ENCODE measurements at places on chromosomes 13 and 19.
A peak's percentile ranks its signal among the peaks of the same experiment; 100 is the strongest.

DNA sequence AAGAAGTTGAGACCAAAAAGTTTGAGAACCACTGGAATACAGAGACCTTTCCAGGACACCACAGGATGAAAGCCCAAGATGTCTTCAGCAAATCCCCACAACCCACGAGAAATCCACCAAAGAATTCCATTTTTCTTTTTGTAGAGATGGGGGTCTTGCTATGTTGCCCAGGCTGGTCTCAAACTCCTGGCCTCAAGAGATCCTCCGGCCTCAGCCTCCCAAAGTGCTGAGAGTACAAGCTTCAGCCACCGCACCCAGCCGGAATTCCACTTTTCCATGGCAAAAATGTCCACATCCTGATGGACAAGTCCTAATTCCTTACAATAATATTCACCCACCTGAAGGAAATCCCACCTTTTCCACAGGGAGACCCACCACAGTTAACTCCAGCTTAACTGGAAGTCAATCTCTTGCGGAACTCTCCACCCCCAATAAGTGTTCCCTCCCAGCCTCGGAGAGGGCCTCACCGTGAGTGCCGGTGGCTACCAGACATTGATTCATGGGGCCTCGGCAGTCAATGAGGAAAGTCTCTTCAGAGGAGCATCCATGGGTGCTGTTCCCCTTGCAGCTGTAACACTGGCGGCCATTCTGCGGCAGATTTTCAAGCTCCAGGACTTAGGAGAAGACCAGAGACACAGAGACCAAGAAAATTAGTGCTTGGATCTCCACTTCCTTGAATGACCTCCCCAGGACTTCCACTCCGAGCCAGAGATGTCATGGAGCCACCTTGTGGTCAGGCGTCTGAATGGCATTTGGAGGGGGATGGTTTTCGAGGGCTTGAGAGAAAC lies 12.3 kb upstream of the CADM4 start:
- no peak for DNase-seq

- DNase-seq = no peak
Measured at GRCh38 chr13:37681281-37682032, 82.9 kb upstream of the POSTN start.

GRCh38 chr19:4083677-4084546 lies 17.2 kb upstream of the ZBTB7A start:
- DNase-seq = no peak

DNA sequence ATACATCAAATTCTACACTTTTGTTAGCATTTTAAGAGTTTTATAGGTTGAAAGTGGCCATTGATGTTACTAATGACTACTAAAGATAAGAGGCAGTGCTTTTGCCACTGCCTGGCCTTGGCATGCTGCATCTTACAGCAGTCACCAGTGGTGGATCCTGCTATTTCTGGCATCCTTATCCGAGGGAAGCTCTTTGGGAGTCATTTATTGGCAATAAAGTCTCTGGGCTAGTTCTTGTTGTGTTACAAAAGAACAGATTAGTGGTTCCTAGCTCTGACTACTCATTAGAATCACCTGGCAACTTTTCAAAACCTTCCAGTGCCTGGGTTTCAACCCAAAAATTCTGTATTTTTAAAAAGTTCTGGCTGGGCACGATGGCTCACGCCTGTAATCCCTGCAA lies 94.5 kb downstream of the ZMYM2 start:
- DNase-seq = no peak

DNA sequence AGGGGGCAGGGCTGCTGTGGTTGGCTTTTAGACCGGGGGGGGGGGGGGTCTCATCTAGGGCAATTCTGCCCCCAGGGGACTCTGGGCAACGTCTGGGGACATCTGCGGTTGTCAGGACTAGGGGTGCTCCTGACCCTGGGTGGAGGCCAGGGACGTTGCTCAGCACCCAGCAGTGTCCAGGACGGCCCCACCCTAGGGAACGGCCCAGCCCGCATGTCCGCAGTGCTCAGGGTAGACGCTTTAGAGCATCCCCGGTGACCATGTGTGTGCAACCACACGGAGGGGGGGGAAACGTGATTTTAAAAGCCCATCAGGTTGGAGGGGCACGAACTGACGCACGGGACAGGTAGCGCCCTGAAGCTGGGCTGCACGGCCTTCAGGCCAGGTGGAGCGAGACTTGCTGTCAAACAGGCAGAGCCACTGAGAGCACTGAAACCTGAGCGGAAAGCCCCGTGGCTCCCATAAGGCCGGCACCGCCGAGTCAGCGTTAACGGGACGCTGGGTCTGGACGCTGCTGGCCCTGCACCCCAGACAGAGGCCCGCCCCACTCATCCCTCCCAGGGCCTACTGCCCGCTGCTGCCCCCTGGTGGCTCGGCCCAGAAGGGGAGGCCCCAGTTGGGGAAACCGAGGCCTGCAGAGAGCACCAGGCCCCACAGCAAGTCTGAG lies 8.3 kb downstream of the CACTIN start:
- DNase-seq = no peak

- DNase-seq = peak; percentile 67
Measured at GRCh38 chr19:16247353-16248182, 49.9 kb downstream of the AP1M1 start.

GRCh38 chr19:51607920-51608562 lies 22.2 kb downstream of the SIGLEC5 start:
- peak; percentile 49 for DNase-seq

DNA sequence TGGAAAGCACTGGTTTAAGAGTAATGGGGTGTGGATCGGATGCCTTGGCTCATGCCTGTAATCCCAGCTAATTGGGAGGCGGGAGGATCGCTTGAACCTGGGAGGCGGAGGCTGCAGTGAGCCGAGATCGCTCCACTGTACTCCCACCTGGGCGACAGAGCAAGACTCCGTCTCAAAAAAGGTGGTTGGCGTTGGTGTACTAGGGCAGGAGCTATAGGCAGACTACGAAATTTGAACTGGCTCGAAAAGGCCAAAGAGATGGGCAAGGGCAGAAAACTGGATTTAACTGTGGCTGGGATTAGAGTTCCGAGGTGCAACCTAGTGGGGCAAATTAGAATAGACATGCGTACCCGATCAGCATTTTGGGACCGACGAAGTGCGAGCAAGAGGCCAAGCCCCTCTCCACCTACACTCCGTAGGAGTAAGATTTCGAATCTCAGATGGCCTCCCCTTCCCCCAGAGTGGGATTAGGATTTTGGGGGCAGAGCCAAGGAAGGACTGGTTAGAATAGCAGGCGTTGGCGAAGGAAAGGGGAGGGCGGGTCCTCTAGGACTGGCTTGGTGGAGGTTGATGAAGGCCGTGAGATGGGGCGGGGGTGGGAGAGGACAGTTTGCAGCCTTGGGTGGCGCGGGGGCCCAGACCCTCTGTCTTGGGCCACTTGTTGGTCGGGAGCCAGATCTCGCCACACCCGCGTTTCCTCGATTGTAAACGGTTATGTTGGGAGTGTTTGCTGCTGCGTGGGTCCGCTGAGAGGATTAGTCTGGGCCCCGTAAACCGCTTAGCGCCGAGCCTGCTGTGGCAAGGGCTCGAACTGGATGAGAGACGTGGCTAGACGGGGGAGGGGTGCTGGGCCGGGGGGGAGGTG lies 2.0 kb upstream of the INAFM1 start:
- DNase-seq = peak; percentile 45

DNA sequence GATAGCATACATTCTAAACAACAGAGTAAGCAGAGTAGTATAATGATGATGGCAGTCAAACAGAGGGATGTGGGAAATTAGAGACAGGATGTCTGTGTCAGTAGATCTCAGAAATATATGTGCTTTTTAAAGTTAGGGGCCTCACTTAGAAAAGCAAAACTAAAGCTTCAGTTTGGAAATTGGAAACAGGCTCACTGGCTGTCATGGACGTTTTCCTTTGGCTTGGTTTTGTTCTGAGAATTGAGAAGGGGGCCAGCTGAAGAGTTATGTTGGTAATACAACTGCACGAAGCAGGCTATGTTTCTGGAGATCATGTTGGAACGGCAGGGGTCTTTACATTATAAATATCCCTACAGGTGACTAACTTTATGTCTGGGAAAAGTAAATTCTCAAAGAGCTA lies 261.3 kb downstream of the LMO7 start:
- DNase-seq = no peak

DNA sequence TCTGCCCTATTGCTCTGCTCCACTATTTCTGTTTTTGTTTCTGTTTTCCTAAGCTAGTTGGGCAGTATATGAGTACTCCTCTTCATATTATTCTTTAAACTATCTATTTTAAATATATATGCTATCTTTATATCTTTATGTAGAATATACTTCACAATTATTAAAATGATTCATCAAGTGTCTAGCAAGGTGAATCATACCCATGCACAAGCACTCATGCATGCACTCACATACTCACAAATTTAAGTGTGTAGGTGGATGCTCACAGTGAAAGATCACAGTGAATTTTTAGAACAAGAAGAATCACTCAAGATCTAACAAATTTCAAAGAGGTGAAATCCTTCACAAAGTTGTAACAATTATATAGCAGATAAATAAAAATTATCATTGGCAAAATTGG lies 435.6 kb upstream of the SLITRK5 start:
- DNase-seq = no peak

All from stimulated activated CD4-positive, alpha-beta T cell treated with anti-CD3 and anti-CD28 coated beads, Interleukin-15, amount 100 ng/mL, for 48 hours (primary cell).